ENCODE measurements at places on chromosomes 12 and 14.

GRCh38 chr14:104011824-104012517, 69.6 kb upstream of the RD3L start:
- no peak for DNase-seq

DNA sequence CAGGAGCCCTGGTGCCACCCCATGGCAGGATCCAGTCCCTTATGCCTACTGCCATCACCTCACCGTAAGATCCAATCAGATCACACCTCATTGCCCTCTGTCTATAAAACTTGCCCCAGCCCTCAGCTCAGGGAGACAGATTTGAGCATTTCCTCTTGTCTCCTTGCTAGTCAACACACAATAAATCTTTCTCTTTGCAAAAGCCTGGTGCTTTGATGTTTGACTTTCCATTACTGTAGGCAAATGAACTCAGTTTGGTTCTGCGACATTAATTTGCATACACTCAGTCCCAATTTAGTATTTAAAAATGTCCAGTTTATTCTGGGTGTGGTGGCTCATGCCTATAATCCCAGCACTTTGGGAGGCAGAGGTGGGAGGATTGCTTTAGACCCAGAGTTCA, 188.4 kb downstream of the AEBP2 start:
- DNase-seq: no peak

DNA sequence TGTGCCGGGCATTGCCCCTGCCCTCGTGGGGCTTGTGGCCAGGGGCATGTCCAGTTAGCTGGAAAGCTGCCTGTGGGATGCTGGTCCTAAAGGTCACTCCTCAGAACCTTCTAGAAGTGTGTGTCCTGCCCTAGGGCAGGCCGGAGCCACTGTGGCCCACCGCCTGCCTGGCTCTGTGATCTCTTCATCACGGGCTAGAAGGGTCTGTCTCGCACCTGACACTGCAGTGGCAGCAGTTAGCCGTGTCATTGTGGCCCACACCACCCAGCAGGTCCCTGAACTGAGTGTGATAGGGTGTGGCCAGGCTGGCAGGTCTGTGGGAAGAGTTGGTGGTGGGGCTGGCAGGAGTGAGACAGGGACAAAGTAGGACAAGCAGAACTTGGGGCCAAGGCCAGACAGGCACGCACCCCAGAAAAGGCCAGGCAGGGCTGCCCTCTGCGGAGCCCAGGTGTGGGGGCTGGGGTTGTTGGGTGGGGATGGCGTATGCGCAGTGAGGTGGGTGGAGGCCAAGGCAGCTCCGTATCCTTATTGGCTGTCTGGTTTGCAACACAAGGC, 41.2 kb downstream of the ADGRD1 start:
- no peak for DNase-seq

GRCh38 chr14:97380539-97380941, 583.4 kb downstream of the VRK1 start:
- DNase-seq: peak; percentile 55

DNA sequence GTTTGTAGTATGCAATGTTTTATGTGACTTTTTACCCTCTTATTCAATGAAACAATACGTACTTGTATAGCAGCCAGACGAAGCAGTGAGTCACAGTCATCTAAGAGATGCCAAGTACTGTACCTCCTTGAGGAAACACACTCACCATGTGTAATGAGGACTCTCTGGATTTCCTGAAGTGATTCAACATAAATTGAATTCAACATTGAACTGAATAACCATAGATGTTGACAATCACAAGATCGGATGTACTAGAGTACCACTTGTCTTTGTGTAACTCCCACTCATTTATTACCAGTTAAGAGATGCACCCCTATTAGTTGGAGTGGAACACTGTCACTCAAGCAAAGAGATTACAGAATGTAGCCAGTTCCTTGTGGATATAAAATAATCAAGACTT, 175.2 kb upstream of the HMGA2 start:
- no peak for DNase-seq

GRCh38 chr14:22400655-22401259, 188.3 kb downstream of the DAD1 start:
- no peak for DNase-seq

DNA sequence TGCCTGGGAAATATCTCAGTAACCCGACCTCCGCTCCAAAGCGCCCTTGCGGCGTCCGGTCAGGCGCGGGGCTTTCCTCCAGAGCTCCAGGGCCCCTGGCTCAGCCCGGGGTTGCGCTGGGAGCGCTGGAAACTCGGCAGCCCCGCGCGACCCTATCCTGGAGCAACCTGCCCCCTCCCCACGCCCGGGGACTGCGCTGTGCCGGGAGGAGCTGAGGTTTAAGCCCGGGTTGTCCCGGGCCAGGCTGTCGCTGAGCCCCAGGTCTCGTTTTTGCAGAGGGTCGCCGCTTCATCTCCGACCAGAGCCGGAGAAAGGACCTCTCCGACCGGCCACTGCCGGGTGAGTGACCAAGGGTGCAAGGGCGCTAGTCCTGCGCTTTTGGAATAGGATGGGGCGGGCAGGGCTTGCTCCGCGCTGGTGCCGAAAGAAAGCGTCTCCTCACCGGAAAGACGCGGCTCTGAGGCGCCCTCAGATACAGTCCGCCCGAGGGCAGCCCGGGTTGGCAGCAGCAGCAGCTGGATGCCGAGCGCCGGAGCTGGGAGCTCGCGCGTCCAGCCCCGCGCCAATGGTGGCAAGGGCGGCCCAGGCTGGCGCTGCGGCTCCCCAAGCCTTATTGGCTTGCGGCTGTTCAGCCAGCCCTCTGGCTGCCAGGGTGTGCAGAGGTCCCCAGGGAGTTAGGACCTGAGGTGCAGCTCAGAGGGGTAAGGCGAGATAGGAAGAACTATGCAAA, 1.5 kb downstream of the SPX start:
- DNase-seq: peak; percentile 62

DNA sequence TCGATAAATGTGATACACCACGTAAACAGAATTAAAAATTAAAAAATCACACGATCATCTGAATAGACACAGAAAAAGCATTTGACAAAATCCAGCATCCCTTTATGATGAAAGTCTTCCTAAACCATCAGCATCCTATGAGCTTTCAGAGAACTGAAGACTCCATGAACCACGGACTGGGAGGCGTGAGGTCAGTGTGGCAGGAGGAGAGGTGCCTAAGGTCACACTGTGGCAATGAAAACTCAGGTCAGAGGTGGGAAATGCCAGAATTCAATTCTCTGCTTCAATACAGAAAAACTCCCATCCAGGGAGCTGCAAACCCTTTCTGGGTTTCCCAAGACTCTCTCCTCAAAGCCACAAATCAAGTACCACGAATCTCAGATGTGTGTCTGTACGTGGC, 51.6 kb downstream of the KDM2B start:
- DNase-seq: no peak

DNA sequence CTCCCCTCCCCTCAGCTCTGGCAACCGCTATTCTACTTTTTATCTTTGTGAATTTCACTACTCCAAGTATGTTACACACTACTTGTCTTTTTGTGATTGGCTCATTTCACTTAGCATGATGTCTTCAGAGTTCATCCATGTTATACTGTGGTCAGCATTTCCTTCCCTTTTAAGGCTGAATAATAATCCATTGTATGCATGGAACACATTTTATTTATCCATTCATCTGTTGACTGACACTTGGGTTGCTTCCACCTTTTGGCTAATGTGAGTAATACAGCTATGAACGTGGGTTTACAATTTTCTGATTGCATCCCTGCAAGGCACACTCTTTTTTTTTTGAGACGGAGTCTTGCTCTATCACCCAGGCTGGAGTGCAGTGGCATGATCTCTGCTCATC, 53.0 kb upstream of the FUT8 start:
- DNase-seq: no peak

- DNase-seq: no peak
These were observed 7.1 kb downstream of the MAP3K12 start for GRCh38 chr12:53492188-53492587.

DNA sequence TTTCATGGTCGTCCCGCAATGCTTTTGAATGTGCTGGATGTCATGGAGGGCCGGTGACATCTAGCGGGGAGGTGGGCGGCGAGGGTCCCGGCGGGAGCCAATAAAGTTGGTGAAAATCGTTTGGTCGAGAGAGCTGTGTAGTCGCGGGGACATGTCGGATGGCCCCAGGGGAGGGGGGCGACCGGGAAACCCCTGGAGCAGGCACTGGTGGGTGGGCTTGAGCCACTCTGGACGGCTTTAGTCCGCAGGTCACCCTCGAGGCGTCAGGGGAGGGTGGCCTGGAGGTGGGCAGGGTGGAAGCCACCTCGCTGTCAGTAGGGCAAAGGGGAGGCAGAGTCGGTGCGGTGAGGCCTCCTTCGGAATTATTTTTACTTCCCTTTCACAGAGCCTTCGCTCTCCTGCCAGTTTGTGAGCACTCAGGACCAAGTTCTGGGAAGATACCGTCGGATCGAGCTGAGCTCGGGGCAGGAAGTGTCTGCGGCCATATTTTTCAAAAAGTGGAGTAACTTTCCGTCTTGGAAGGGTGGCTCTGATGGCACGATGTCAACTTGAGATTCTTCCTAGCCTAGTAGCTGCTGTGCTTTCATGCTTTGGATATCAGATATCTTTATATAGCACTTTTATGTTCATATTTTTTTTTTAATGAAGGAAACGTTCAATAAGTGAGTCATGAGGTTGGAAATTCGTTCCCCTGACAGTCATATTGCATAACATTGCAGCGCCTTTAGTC, 28.2 kb downstream of the WBP11 start:
- DNase-seq: peak; percentile 16

DNA sequence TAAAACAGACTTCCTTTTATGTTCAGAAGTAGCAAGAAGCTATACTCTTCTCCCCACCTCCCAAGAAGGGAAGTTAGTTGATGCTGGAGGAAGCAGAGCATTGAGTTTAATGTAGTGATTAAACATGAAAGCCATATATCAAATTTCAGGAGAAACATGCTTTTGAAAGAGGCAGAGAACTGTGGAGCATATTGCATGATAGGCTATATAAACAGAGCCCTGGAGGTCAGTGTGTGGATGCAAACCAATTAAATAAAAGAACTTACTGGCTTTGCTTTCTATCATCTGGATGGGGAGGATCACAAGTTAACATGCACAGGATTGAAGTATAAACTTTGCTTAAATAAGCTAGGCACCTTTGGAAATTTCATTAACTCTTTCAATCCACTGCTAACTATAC, 94.1 kb downstream of the MSRB3 start:
- DNase-seq: no peak

DNA sequence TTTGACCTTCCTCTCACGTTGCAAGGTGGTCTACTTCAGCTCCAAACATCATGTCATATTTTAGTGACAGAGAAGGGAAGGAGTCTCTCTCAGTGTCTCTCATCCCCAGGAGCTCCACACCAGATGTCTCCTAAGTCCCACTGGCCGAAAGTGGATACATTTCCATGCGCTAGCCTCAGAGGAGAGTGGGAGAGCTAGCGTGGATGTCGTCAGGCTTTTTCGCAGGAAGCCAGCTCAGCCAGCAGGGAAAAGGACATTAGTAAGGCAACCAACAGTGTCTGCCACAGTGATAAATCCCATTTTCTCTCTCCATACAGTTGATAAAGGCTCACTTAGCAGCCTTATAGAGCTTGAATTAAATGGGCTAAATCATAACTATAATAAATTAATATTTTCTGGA, 155.7 kb downstream of the PELI2 start:
- DNase-seq: no peak

- DNase-seq: no peak
These were observed 592.9 kb downstream of the FSCB start for GRCh38 chr14:43914041-43914693.

- no peak for DNase-seq
These were observed 95.6 kb upstream of the SLC38A2 start for GRCh38 chr12:46468160-46468559.

- no peak for DNase-seq
These were observed 17.4 kb upstream of the RNASE12 start for GRCh38 chr14:20608383-20609110.

GRCh38 chr12:23066095-23066494, 441.1 kb downstream of the ETNK1 start:
- no peak for DNase-seq

- DNase-seq: no peak
These were observed 64.8 kb upstream of the CMKLR1 start for GRCh38 chr12:108403952-108404351.

Measured in stimulated activated CD4-positive, alpha-beta T cell treated with anti-CD3 and anti-CD28 coated beads, Interleukin-2, amount 100 ng/mL, for 48 hours (primary cell).